ENCODE measurements at places on chromosomes 2 and 18. TPM values are rescaled to one million over a fixed set of nuclear protein-coding genes. Genes with fewer than 3 reads are reported as not detected.

GRCh38 chr2:220081171-220081570 is 453.7 kb downstream of the SLC4A3 start:
- no peak for DNase-seq
- H3K27ac ChIP-seq: no peak overlapping the region
- H3K4me3 ChIP-seq: no peak overlapping the region
- H3K27me3 ChIP-seq: no peaks in the 10 kb centered on the region

PROM2 gene
- total RNA-seq: 2.6 TPM

PLEKHB2 gene
- 78.1 TPM for total RNA-seq

DNA sequence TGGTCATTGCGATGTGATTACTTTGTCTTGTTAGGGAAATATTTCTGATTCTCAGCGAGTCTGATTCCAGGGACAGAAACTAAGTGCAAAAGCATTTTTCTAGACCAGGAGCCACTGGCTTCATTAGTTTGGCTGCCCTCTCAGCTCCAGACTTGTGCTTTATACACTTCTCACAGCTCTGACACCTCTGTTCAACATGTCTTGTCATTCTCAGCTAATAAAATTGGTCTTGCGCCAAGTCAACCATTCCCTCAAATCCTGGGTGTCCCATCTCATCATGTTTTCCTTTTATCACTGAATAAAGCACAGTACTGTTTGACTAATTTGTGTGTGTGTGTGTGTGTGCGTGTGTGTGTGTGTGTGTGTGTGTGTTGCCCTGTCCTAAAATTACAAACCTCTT is 215.5 kb upstream of the EPHA4 start:
- H3K36me3 ChIP-seq: no peaks in the 10 kb centered on the region
- no peak overlapping the region for H3K4me3 ChIP-seq
- no peaks in the 10 kb centered on the region for H3K4me1 ChIP-seq
- no peak overlapping the region for H3K27ac ChIP-seq

TUBA3D gene
- total RNA-seq: not detected

DNA sequence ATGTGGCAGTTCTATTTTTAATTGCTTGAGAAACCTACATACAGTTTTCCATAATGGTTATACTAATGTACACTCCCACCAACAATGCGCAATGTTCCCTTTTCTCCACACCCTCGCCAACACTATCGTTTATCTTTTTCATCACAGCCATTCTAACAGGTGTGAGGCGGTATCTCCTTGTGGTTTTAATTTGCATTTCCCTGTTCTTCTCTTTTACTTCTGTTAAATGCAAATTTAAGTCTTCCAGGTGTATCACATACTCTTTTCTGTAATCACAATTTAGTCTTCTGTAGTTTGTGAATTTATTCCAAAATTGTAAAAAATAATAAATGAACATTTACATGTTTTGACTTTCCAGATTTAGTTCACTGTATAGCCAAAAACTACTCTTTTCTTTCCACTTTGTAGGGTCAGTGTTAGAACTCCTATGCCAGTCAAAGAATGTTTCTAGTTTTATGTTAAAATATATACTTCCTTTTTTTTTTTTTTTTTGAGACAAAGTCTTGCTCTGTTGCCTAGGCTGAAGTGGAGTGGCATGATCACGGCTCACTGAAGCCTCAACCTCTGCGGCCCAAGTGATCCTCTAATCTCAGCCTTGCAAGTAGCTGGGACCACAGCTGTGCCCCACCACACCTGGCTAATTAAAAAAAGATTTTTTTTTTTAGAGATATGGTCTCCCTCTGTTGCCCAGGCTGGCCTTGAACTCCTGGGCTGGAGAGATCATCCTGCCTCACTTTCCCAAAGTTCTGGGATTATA is 15.4 kb upstream of the ACYP2 start:
- H3K4me3 ChIP-seq: no peak overlapping the region
- H3K27me3 ChIP-seq: no peaks in the 10 kb centered on the region
- H3K27ac ChIP-seq: no peak overlapping the region

GALNT3 gene
- 20.2 TPM for total RNA-seq

EML6 gene
- total RNA-seq: 1.7 TPM

GRCh38 chr2:119464981-119465380 is 33.3 kb downstream of the TMEM37 start:
- H3K4me1 ChIP-seq: peaks cover 10% of the 10 kb centered on the region
- no peak for DNase-seq
- no peaks in the 10 kb centered on the region for H3K36me3 ChIP-seq
- H3K27me3 ChIP-seq: no peaks in the 10 kb centered on the region
- H3K4me3 ChIP-seq: no peak overlapping the region

GRCh38 chr2:11669454-11670291 is at the start of gene NTSR2:
Gene NTSR2 (minus strand): TSS chr2:11670195. CDS start chr2:11670129, 66 bp downstream.
- DNase-seq: no peak
- no peak within 1 kb of the TSS for H3K27ac ChIP-seq
- peaks cover 5% of the 10 kb centered on the region for H3K27me3 ChIP-seq

DNA sequence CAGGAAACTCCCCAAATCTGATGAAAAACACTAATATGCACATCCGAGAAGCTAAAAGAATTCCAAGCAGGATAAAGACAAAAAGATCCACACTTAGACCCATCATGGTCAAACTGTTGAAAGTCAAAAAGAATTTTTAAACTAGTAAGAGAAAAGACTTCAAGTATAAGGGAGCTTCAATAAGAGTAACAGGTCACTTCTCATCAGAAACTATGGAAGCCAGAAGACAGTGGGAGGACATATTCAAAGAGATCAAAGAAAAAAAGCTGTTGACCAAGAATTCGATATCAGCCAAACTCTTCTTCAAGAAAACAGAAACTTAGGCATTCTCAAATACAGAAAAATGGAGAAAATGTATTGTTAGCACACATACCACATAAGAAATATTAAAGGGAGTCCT is 50.4 kb downstream of the ZC3H8 start:
- H3K27me3 ChIP-seq: no peaks in the 10 kb centered on the region
- no peak overlapping the region for H3K4me3 ChIP-seq
- peak; percentile 24 for DNase-seq
- no peaks in the 10 kb centered on the region for H3K36me3 ChIP-seq

DNA sequence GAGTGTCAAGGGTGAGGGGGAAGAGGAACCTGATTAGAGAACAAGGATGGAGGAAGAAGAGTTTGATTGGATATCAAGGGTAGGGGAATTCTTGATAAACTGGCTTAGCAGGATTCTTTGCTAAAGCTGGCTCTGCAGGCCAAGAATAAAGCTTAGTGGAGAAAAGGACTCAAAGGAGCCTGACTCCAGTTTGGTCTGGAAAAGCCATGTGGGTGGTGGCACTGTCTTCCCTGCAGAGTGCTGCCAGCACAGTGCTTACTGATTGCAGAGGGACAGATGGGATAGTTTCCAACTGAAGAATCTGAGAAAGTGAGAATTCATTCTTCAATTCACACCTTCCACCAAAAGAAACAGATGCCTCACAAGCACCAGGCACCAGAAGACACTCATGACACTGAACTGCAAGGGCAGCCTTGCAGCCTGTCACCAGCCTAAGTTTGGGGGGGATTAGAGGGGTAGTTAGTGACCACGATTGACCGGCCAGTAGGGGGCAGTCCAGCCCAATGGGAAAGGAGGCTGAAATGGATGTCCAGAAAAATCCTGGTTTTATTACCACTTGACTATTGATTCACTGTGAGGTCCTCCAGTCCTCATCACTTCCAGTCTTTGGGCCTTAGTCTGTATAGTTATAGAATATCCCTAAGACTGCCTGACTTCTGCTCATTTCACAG is 334.5 kb downstream of the SMAD2 start:
- H3K27ac ChIP-seq: no peak overlapping the region
- DNase-seq: peak; percentile 38
- no peaks in the 10 kb centered on the region for H3K36me3 ChIP-seq
- no peaks in the 10 kb centered on the region for H3K4me1 ChIP-seq
- H3K27me3 ChIP-seq: peaks cover 46% of the 10 kb centered on the region

GRCh38 chr2:43210125-43210466 is 16.3 kb downstream of the ZFP36L2 start:
- no peaks in the 10 kb centered on the region for H3K27me3 ChIP-seq
- peaks cover 6% of the 10 kb centered on the region for H3K4me1 ChIP-seq
- no peak overlapping the region for H3K27ac ChIP-seq
- H3K4me3 ChIP-seq: no peak overlapping the region
- H3K36me3 ChIP-seq: peaks cover 6% of the 10 kb centered on the region

DNA sequence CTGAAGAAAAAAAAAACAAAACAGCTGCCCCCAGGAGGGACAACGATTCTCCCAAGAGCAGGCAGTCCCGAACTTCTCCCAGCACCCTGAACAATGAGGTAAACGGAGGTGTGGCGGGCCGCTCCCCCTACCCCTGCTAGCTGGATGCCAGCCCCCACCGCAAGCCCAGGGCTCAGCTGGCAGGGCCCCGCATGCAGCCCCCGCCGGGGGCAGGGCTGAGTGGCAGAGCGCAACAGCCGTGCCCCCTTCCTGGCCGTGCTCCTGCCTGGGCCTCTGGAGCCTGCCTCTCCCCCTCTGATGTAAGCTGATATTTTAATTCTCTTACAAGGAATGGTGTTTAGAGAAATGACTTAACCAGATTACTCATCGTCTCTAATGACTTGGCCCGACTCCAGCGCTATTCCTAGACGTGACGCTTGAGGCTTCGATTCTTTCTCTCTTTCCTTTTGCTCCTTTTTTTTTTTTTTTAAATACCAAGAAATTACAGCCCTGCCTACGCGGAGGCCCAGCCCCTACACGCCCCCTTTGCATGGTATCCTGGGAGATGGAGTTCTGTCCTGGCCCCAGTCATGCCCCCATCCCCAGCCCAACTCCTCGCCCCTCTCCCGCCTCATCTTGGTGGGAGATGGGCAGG is 4.6 kb upstream of the ARID5A start:
- no peaks in the 10 kb centered on the region for H3K36me3 ChIP-seq
- peaks cover 15% of the 10 kb centered on the region for H3K27me3 ChIP-seq
- H3K27ac ChIP-seq: peak overlapping the region; percentile 73
- H3K4me3 ChIP-seq: peak overlapping the region; percentile 66
- DNase-seq: peak; percentile 100

GRCh38 chr2:8204711-8205110 is 477.1 kb upstream of the ID2 start:
- no peaks in the 10 kb centered on the region for H3K36me3 ChIP-seq
- H3K27me3 ChIP-seq: no peaks in the 10 kb centered on the region
- no peak for DNase-seq
- no peaks in the 10 kb centered on the region for H3K4me1 ChIP-seq
- H3K4me3 ChIP-seq: no peak overlapping the region
- no peak overlapping the region for H3K27ac ChIP-seq

DNA sequence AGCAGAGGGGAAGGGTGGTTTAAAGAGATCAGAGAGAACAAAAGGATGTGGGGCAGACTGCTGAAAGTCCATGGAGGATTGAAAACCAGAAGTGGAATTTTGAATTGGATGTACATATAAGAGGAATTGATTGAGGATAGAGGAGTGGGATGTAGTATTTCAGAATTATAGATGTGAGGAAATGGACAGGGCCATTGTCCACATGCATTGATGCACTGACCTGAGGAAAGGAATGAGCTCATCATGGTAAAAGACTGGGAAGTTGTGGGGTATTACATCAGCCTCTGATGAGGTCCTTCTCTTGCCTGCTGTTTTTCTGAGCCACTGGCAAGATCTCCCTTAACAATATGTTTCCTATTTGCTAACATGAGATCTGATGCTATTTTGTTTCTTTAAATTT is 365.7 kb upstream of the FANCL start:
- DNase-seq: no peak
- no peak overlapping the region for H3K27ac ChIP-seq
- H3K36me3 ChIP-seq: no peaks in the 10 kb centered on the region
- peaks cover 38% of the 10 kb centered on the region for H3K4me1 ChIP-seq

TCF23 gene
- total RNA-seq: not detected

- no peak overlapping the region for H3K27ac ChIP-seq
- DNase-seq: no peak
- H3K4me1 ChIP-seq: peaks cover 6% of the 10 kb centered on the region
- peaks cover 33% of the 10 kb centered on the region for H3K36me3 ChIP-seq
- H3K4me3 ChIP-seq: no peak overlapping the region
- H3K27me3 ChIP-seq: no peaks in the 10 kb centered on the region
These were observed 34.5 kb downstream of the PDIA6 start for GRCh38 chr2:10777842-10778723.

DNA sequence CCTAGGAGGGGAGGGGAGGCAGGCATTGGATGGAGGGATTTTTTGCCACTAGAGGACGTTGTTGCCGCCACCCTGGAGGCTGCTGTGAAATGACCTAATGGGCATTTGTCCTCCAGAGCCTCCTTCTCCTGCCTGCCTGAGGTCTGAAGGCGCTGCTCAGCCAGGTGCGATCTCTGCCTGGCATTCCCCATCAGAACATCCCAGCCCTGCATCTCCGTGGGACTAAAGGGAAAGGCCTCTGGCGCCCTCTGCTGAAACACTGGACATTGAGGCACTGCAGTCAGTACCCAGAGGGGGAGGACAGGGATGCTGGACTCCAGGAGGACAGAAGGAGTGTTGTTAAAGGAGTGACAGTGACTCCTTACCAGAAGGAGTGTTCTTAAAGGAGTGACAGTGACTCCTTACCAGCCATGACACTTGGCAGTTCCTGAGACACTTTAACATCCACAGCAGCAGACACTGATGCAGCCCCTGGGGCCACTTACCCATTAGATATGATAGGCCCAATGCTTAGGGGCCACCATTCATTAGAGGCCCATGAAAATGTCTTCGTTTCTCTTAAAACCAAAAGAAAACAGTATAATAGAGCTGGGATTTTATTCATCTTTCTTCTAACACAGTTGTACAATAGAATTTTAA is 17.0 kb downstream of the THNSL2 start:
- peak; percentile 80 for DNase-seq
- H3K4me1 ChIP-seq: peaks cover 8% of the 10 kb centered on the region
- no peak overlapping the region for H3K27ac ChIP-seq
- H3K4me3 ChIP-seq: no peak overlapping the region
- H3K27me3 ChIP-seq: no peaks in the 10 kb centered on the region
- H3K36me3 ChIP-seq: peaks cover 13% of the 10 kb centered on the region

DNA sequence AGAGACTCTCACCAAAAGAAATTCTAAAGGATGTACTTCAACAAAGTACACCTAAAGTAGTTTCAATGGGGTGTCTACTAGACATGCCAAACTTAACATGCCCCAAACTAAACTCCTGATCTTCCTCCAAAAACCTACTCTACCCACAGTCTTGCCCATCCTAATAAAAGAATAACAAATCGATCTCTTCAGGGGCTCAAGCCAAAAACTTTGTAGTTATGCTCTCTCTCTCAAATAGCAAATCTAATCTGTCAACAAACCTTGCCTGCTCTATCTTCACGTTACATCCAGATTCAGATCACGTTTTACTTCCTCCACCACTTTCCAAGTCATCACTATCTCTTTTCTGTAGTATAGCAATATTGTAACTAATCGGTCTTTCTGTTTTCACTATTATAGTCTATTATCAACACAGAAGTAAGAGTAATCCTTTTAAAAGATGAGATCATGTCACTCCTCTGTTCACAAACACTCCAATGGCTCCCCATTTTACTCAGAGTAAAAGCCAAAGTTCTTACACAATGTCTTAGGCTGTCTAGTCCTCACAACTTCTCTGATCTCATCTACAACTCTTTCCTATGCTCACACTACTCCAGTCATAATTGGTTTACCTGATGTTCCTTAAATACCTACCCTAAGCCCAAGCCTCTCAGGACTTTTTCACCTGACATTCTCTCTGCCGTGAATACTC is 79.9 kb downstream of the THADA start:
- peak overlapping the region; percentile 71 for H3K27ac ChIP-seq
- peaks cover 9% of the 10 kb centered on the region for H3K36me3 ChIP-seq
- H3K4me3 ChIP-seq: no peak overlapping the region
- no peak for DNase-seq
- peaks cover 41% of the 10 kb centered on the region for H3K4me1 ChIP-seq
- no peaks in the 10 kb centered on the region for H3K27me3 ChIP-seq

GYPC gene
- total RNA-seq: not detected

GRCh38 chr2:65499216-65499615 is 66.8 kb upstream of the SPRED2 start:
- H3K4me3 ChIP-seq: no peak overlapping the region
- no peaks in the 10 kb centered on the region for H3K36me3 ChIP-seq
- peaks cover 17% of the 10 kb centered on the region for H3K27me3 ChIP-seq
- H3K4me1 ChIP-seq: no peaks in the 10 kb centered on the region
